Right atrium auricular region (tissue), 2 donors: ENCODE measurements at places on chromosomes 1 and 21. TPM values are rescaled to one million over a fixed set of nuclear protein-coding genes. Genes with fewer than 3 reads are reported as not detected.
A peak's percentile ranks its signal among the peaks of the same experiment; 100 is the strongest.

REN gene
- total RNA-seq = not detected

DNA sequence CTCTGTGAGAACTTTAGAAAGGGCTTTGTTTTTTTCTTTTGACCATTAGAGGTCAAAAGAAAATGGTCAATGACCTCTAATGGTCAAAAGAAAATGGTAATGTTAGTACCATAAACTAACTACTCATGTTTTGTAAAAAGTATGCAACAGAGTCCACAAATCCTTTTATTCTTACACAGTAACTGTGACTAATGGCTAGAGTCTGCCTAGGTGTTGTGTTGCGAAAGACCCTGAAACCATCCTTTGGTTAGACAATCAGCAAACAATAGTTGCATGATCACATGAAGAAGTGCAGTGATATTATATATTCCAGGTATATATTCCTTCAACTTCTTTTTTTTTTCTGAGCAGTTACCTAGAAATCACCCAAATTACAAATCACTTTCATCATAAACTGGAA is 40.9 kb downstream of the NEGR1 start:
- no peaks in the 10 kb centered on the region for H3K27me3 ChIP-seq
- H3K4me1 ChIP-seq = no peaks in the 10 kb centered on the region
- DNase-seq = no peak
- no peak overlapping the region for H3K27ac ChIP-seq
- no peaks in the 10 kb centered on the region for H3K36me3 ChIP-seq
- H3K4me3 ChIP-seq = no peak overlapping the region

ITLN2 gene
- 2.0 TPM for total RNA-seq

DNA sequence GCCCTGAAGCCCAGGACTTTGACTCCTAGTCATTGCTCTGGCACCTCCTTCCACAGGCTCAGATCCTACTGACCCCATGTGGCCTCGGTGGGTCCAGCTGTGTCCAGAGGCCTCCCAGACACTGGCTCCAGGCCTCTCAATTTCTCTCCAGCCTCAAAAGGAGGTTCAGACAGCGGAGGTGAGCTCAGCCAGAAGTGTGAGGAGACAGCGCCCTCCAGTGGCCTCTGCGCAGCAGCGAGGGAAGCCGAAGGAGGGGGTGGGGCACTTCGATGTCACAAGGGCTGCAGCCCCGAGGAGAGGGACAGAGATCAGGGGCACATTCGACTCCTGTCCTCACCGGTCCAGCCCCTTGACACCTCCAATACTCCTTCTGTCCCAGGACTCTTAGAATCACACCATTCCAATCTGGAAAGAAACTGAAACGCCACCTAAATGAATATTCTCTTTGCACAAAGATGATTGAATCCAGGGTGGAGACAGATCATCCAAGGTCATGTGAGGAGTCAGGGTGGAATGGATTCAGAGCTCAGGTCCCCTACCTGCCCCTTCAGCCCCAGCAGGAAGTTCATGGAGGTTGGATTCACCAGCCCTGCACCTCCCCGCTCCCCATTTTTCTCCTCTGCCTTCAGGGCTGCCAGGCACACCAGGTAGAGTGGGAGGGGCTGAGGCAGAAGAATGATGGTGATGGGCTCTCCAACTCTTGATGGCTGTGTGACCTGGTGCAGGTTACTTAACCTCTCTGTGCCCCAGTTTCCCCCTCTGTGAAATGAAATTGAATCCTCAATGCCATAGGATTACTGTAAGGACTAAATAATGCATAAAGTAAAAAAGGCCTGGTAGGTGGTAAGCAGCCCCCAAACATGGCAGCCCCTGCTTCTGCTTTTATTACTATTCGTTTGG is 34.8 kb upstream of the ZBTB40 start:
- H3K36me3 ChIP-seq = no peaks in the 10 kb centered on the region
- H3K27ac ChIP-seq = no peak overlapping the region
- no peak overlapping the region for H3K4me3 ChIP-seq
- DNase-seq = peak; percentile 1

- no peaks in the 10 kb centered on the region for H3K4me1 ChIP-seq
- DNase-seq = no peak
- H3K27ac ChIP-seq = no peak overlapping the region
- H3K36me3 ChIP-seq = no peaks in the 10 kb centered on the region
Measured at GRCh38 chr1:29447368-29447767, 211.0 kb downstream of the PTPRU start.

DNTTIP2 gene
- total RNA-seq = 24.7 TPM

KNCN gene
- total RNA-seq = not detected

DNA sequence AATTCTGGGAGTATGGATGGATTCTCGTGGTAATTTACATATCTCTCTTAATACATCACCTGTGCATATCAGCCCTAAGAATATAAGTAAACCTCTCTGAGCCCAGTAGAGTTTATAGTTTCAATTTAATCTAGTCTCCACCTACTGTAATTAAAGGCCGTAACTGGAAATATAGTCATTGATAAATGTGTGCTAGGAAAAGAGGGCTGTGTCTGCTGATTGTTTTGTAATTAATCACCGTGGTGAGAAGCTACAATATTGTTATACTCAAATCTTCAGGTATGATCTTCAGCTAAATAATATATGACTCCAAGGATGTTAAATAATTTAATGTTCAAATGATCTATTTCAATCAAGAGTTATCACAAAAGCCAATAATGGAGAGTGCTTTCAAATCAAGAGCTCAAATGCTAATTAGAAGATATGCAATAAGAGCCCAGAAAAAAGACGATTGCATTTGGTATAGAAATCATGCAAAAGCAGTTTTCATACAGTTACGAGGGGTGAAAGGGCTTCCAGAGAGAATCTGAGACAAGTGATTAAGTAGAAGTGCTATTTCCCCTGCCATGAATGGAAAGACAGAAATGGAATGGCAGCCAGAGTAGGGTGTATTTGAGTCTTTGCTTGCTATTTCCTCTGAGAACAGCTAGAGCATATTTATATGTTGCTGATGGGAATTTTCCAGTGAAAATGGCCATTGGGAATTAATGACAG is 1134.3 kb downstream of the NCAM2 start:
- no peaks in the 10 kb centered on the region for H3K36me3 ChIP-seq
- no peak overlapping the region for H3K27ac ChIP-seq
- H3K27me3 ChIP-seq = no peaks in the 10 kb centered on the region
- DNase-seq = no peak

GRCh38 chr1:202915146-202915545 is 11.9 kb downstream of the KLHL12 start:
- H3K36me3 ChIP-seq = peaks cover 57% of the 10 kb centered on the region
- no peak for DNase-seq
- H3K27ac ChIP-seq = no peak overlapping the region
- H3K4me3 ChIP-seq = no peak overlapping the region
- no peaks in the 10 kb centered on the region for H3K4me1 ChIP-seq
- H3K27me3 ChIP-seq = no peaks in the 10 kb centered on the region

IQGAP3 gene
- not detected for total RNA-seq

DNA sequence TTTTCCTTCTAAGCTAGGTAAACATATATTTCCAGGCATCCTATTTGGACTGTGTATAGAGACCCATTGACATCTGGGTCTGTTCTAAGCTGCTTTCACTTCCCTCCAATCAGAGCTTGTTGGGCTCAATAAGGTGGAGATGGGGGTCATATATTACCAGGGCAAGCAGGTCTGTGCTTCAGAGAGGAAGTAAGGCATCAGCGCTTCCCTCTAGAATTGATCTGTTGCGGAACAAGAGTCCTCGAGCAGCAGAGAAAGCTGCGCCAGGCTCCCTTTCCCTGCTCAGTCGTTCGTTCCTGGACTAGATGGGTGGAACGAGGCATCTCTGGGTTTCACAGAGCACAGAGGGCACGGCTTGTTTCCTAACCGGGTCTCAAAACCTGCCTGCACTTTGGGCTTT is 63.5 kb downstream of the DISC1 start:
- no peak overlapping the region for H3K27ac ChIP-seq
- H3K27me3 ChIP-seq = no peaks in the 10 kb centered on the region

RAVER2 gene
- 11.5 TPM for total RNA-seq

DNA sequence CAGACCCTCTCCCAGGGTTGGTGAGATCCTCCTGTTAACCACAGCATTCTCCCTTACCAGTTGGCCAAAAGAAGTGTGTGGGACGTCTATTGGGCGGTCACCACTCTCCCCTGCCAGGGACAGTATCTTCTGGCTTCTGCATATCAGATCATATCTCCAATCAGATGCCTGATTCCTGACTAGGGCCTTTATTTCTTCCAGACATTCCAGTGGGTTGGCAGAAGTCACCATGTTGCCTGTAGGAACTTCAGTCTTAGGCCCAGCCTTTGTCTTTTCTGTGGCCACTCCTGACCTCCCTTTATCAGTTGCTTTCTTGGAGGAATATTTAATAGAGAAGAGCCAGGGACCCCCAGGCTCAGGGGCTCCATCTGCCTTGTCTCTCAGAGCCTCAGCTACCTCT is 130.4 kb upstream of the F3 start:
- no peak overlapping the region for H3K4me3 ChIP-seq
- H3K27ac ChIP-seq = no peak overlapping the region
- H3K4me1 ChIP-seq = peaks cover 4% of the 10 kb centered on the region

- H3K4me1 ChIP-seq = peaks cover 28% of the 10 kb centered on the region
- H3K4me3 ChIP-seq = no peak overlapping the region
- H3K27me3 ChIP-seq = peaks cover 28% of the 10 kb centered on the region
- H3K27ac ChIP-seq = no peak overlapping the region
- H3K36me3 ChIP-seq = no peaks in the 10 kb centered on the region
Measured at GRCh38 chr1:6243053-6243834, 735 bp upstream of the HES3 start.

DNA sequence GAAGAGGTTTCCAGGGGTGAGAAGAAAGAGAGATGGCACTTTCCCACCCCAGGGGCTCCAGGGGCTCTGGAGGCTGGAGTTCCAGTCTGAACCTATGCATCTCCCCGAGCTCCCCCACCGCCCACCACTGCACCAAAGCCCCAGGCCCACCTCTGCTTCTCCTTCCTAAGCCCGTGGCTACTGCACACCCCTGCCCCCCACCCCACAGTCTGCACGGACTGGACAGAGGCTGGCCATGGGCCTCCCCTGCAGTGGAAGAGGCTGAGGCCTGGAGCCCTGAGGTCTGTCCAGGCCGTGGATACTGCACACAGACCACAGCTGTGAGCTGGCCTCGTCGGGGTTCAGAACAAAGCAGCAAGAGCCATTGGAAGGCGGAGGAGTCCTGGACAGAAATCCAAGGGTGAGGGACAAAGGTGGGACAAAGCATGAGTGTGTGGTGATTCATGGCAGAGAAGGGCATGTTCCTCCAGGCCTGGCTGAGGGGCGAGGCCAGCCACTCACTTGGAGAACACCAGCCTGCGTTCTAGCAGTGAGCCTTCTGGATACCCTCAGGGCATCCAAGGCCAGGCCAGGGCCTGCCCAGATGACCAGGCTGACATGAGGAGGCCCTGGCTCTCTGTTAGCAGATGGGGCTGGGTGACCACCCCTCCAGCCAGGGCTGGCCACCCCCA is 244.8 kb upstream of the VAMP3 start:
- no peak overlapping the region for H3K27ac ChIP-seq
- DNase-seq = no peak
- H3K4me3 ChIP-seq = no peak overlapping the region
- no peaks in the 10 kb centered on the region for H3K27me3 ChIP-seq

- DNase-seq = no peak
- no peaks in the 10 kb centered on the region for H3K27me3 ChIP-seq
- peak overlapping the region; percentile 81 for H3K4me3 ChIP-seq
- peaks cover 20% of the 10 kb centered on the region for H3K36me3 ChIP-seq
- H3K27ac ChIP-seq = peak overlapping the region; percentile 95
Measured at GRCh38 chr1:161131523-161132409, 701 bp downstream of the DEDD start.

DNA sequence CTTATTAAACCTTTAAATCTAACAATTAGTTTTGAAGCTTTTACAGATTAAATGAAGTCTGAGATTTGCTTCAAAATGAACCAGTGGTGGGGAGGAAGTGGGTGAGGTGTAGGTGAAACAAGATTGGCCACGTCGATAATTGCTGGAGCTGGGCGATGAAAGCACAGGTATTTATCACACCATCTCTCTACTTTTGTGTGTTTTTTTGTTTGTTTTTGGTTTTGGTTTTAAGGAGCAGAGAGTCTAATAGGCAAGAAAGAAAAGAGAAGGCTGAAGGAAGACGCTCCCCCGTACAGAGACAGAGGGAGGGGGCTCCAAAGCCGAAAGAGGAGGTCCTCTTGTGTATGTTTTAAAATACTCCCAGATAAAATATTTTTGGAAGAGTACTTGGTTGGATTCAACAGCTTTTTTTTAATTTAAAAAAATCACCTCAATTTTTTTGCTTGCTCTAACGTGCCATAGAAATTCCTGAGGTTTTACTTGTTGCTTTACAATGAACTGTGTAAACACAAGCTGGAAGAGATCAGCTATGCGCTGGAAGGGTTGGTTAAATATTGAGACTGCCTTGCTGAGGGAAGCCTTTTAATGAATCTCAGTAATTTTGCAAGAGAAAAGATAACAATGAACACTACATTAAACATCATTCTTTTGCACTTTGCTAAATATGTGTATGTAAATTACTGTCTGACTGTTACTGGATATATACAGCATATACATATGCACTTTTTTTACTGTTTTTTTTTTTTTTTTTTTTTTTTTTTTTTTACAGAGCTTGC is 6.7 kb upstream of the LGALS8 start:
- H3K4me1 ChIP-seq = no peaks in the 10 kb centered on the region
- no peak for DNase-seq
- no peaks in the 10 kb centered on the region for H3K27me3 ChIP-seq
- no peak overlapping the region for H3K27ac ChIP-seq

GRCh38 chr1:117886101-117886795 is 43.2 kb downstream of the GDAP2 start:
- no peaks in the 10 kb centered on the region for H3K27me3 ChIP-seq
- H3K4me1 ChIP-seq = no peaks in the 10 kb centered on the region
- H3K27ac ChIP-seq = no peak overlapping the region

- no peak for DNase-seq
- H3K27me3 ChIP-seq = no peaks in the 10 kb centered on the region
- H3K4me1 ChIP-seq = peaks cover 8% of the 10 kb centered on the region
- peak overlapping the region; percentile 93 for H3K27ac ChIP-seq
- H3K4me3 ChIP-seq = peak overlapping the region; percentile 86
- H3K36me3 ChIP-seq = no peaks in the 10 kb centered on the region
Measured at GRCh38 chr1:168180148-168180524, 1.4 kb downstream of the TIPRL start.

SCYL3 gene
- 6.5 TPM for total RNA-seq

DNA sequence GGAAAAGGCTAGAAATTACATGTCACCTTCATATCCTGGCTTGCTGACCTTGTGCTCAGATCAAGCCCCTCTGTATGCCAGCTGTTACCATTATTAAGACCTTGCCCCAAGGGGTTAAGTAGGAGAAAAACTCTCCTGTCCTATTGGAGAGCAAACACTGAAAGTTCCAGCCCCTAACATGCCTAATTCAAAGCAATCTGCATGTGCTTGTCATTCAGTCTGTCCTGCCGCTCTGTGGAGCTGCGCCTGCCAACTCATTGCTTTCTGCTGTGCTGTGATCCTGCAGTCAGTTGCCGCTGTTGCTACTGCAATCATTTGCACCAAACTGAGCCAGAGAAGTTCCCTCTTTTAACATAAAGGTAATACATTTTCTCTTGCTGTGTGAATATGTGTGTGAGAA is 113.4 kb downstream of the DISP1 start:
- peak overlapping the region; percentile 24 for H3K4me3 ChIP-seq
- DNase-seq = peak; percentile 66
- H3K36me3 ChIP-seq = no peaks in the 10 kb centered on the region
- H3K27ac ChIP-seq = peak overlapping the region; percentile 17
